ENCODE measurements at places on chromosomes 7 and 10. TPM values are rescaled to one million over a fixed set of nuclear protein-coding genes. Genes with fewer than 3 reads are reported as not detected.

SPDYE3 gene
- total RNA-seq, result not detected

VTI1A gene
- total RNA-seq, result 43.0 TPM

NSUN5 gene
- 11.6 TPM for total RNA-seq

OR2A12 gene
- not detected for total RNA-seq

UPK3B gene
- 0.98 TPM for total RNA-seq

TPST1 gene
- total RNA-seq, result 53.6 TPM

ZNF92 gene
- total RNA-seq, result 32.9 TPM

ZWINT gene
- 4.9 TPM for total RNA-seq

TMEM225B gene
- total RNA-seq, result 0.49 TPM

C10orf71 gene
- not detected for total RNA-seq

TMUB1 gene
- total RNA-seq, result 5.9 TPM

GNAT3 gene
- total RNA-seq, result not detected

SMKR1 gene
- total RNA-seq, result 2.2 TPM

OR2A1 gene
- under 0.01 TPM for total RNA-seq

WDFY4 gene
- total RNA-seq, result 0.49 TPM

TRIM74 gene
- 0.25 TPM for total RNA-seq

CCAR1 gene
- 41.1 TPM for total RNA-seq

PRTFDC1 gene
- total RNA-seq, result 24.3 TPM

SUN3 gene
- total RNA-seq, result not detected

UTF1 gene
- not detected for total RNA-seq

PRSS37 gene
- total RNA-seq, result not detected

AFAP1L2 gene
- 7.1 TPM for total RNA-seq

NOC3L gene
- total RNA-seq, result 17.7 TPM
